Activated T-cell treated with anti-CD3 and anti-CD28 coated beads for 24 hours (primary cell): ENCODE measurements at places on chromosomes 2 and 18.

DNA sequence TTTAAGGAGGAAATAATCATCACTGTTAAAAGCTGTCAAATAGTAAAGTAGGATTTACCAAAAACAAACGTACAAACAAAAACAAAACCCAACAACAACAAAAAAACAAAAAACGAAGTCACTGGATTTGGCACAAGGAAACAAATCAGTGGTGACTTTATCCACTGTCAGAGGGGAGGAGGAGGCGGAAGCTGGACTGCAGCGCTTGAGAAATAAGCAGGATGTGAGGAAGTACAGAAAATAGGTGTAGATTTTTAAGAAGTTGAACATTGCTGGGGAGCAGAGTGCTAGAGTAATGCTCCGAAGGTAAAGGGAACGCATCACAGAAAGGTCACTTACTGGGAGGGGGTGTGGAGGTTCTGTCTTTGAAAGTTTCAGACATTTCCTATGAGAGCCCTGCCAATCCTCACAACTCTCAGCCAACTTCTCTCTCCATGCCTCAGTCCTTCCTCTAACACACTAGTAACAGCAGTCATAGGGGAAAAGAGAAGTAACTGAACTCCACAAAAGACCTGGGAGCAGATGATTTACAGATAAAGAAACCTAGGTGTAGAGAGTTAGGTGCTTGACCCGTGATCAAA is 220.2 kb upstream of the SMAD7 start:
- no peak for DNase-seq

- DNase-seq = no peak
Observed at GRCh38 chr2:168935810-168936581, 34.9 kb downstream of the G6PC2 start.

GRCh38 chr2:220586980-220587530 is 959.6 kb downstream of the SLC4A3 start:
- no peak for DNase-seq

GRCh38 chr2:35538796-35539195 is 816.8 kb upstream of the CRIM1 start:
- DNase-seq = no peak

GRCh38 chr2:134671513-134671912 is 47.3 kb downstream of the TMEM163 start:
- no peak for DNase-seq

DNA sequence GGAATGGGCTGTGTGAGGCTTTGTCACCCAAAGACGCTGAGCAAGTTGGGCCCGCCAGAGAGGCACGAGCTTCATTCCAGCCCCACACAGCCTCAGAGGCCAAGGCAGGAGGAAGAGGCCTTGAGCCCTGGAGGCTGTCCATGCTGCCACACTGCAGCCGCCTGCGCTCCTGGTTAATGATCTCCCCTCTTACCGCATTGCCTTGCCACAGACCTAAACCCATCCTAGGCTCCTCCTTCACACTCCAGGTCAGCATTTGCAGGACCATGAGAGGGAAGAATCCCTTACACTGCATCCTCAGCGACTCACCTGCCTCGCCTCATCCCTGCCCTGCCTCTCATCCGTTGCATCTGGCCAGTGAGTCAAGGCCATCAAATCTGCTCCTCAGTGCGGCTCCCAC is 24.6 kb downstream of the KIF3C start:
- DNase-seq = no peak

DNA sequence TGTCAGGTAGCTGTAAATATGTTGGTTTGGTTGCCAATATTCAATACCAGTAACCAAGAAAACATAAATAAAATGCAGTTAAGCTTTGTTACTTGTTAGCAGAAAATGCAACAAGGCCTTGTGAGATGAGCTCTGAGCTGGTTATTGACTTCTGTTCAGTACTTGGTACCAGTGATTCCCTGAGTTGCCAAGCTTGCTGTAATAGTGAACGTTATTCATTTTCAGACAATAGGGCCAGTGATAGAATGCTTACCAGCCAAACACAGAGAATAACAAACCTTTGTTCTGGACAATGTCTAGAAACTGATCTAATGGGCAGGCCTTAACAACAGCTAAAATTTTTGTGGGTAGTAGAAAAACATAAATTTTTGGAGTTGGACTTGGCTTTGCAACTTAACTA is 29.5 kb downstream of the RASGRP3 start:
- DNase-seq = no peak

GRCh38 chr2:27690052-27690451 is 26.4 kb downstream of the SLC4A1AP start:
- no peak for DNase-seq

GRCh38 chr2:67663776-67664175 is 266.6 kb downstream of the ETAA1 start:
- no peak for DNase-seq

GRCh38 chr18:12278741-12279682 is 24.9 kb downstream of the CIDEA start:
- no peak for DNase-seq

DNA sequence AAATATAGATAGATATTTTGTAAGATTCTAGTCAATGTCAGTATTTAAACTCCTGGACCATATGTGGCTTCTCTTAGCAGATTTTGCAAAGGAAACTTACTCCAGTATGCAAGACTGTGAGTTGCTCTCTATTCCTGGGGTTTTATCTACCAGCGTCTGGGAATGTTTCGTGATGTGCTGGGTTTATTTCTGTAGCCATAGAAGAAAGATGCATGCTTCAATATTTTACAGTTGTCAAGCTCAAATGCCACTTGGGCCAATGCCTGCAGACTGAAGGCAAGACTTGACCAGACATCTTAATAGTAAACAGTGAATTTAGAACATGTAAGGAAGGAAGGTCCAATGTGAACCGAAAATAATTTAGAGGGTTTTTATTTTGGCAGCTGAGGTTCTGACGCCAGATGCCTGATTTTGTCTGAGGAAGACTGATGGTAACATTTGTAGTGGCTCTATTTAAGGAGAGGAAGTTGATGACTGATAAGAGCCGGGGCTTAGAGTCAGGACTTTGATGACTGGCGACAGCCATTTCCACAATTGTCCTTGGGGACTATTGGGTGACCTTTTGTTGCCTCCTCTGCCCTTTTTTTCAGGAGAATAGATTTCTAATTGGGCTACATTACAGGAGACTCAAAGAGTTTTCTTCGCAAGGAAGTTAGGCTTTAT is 154.3 kb downstream of the RAPGEF4 start:
- no peak for DNase-seq
